ENCODE measurements at places on chromosomes 1 and 21. TPM values are rescaled to one million over a fixed set of nuclear protein-coding genes. Genes with fewer than 3 reads are reported as not detected.

The SIK1 gene
- total RNA-seq = 716 TPM

The EPHB2 gene
- not detected for total RNA-seq

DNA sequence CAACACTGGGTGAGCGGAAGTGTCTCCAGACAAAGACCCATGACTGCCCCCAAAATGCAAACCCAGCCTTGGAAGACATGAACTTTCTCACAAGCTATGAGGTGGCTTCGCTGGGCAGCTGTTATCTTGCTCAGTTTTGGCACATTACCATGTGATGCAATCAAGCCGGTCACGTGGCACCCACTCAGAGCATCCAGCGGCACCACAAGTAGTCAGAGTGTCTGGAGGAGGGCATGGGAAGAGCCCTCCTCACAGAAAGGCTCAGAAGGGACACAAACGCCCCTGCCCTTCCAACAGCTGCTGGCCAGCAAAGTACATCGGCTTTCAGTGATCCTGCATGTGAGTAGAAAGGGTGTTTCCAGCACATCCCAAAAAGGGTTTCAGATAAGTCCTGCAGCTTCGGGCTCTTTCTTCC is 145.5 kb upstream of the IRF2BP2 start:
- no peak for DNase-seq

- DNase-seq = no peak
Measured at GRCh38 chr1:31830511-31830910, 14.7 kb upstream of the SPOCD1 start.

GRCh38 chr1:15584489-15585363 is at the start of gene AGMAT:
AGMAT (minus strand) TSS chr1:15585051; CDS start chr1:15584967, 84 bp downstream.
- DNase-seq = peak; percentile 78

The NR0B2 gene
- total RNA-seq = not detected

The LRRC38 gene
- not detected for total RNA-seq

All from CD8-positive, alpha-beta T cell (primary cell).